ENCODE measurements at places on chromosomes 11 and 22.

GRCh38 chr11:118033443-118033842 is 43.4 kb upstream of the TMPRSS4 start:
- no peak for DNase-seq

GRCh38 chr11:76824980-76825725 is 35.6 kb upstream of the ACER3 start:
- DNase-seq = peak; percentile 29

- peak; percentile 42 for DNase-seq
Measured at GRCh38 chr11:28674433-28675103, 566.4 kb downstream of the METTL15 start.

GRCh38 chr11:3085052-3085451 is 27.8 kb upstream of the CARS1 start:
- no peak for DNase-seq

- no peak for DNase-seq
Measured at GRCh38 chr11:127259102-127259501, 258.5 kb upstream of the KIRREL3 start.

DNA sequence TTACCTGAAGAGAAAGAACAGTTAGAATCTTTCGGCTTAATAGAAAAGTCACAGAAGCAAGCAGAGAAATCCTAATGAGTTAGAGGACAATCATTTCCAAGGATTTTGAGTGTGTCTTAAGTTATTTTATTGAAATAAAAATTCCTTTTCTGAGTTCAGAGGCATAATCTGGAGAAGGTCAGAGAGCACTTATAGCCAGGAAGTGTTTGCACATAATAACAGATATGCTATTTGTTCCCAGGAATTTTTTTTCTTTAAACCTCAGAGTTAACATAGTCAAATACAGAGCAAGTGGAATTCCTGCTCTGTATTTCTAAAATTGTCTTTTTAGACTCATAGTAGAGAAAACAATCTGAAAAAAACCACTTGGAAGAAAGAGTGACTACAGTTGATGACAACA is 74.3 kb downstream of the SNX19 start:
- no peak for DNase-seq

DNA sequence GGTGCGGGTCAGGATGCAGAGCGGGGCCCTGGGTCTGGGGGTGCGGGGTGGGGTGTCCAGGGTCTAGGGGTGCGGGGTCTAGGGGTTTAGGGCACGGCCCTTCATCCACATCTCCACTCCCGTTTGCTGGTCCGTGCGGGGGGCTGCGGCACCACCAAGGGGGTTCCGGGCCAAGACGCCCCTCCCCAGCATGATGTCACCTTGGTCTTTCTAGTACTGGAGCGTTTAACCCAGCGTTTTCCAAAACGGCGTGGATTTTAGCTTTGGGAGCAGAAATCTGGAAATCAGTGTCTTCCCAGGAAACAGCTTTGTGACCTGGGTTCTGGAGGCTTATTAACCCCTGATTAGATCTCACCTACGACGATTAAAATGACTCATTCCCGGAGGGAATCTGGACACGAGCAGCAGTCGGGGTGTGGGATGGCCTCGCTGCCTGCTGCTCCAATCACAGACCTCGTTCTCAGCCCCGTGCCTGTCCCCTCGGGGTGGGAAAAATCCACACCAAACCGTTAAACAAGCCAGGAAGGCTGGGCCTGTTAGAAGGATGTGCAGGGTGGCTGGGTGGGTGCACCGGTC is 759 bp downstream of the AP2A2 start:
- DNase-seq = peak; percentile 58

DNA sequence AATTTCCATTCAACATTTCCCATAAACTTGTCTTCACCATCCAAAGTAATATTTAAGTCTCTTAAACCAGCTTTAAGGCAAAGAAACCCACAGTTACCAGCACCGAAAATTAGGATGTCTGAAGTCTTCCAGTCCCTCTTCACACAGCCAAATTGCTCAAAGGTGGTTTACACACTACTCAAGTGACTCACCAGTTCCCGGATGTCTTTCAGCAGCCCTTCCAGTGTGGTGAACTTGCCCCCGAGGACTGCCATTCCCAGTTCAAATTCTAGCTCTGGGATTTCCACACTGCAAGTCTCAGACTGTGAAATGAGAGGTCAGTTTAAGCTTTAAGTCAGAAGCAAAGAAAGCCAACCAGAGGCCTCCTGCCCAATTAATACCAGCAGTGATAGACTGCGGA is 5.1 kb downstream of the ZPR1 start:
- peak; percentile 64 for DNase-seq

Measured in fibroblast of pulmonary artery (primary cell).